ENCODE measurements at places on chromosomes 16 and 17. TPM values are rescaled to one million over a fixed set of nuclear protein-coding genes. Genes with fewer than 3 reads are reported as not detected.
A peak's percentile ranks its signal among the peaks of the same experiment; 100 is the strongest.

GRCh38 chr17:42422412-42422957 lies 571 bp downstream of the CAVIN1 start:
- peak overlapping the region; percentile 52 for H3K4me3 ChIP-seq
- peak overlapping the region; percentile 11 for H3K27ac ChIP-seq
- no peaks in the 10 kb centered on the region for H3K27me3 ChIP-seq
- H3K36me3 ChIP-seq = no peaks in the 10 kb centered on the region
- H3K4me1 ChIP-seq = no peaks in the 10 kb centered on the region

GRCh38 chr17:82050761-82051641 lies 610 bp downstream of the RFNG start:
- H3K27ac ChIP-seq = no peak overlapping the region
- no peak for DNase-seq
- H3K36me3 ChIP-seq = no peaks in the 10 kb centered on the region
- H3K4me1 ChIP-seq = no peaks in the 10 kb centered on the region
- peak overlapping the region; percentile 81 for H3K4me3 ChIP-seq

DNA sequence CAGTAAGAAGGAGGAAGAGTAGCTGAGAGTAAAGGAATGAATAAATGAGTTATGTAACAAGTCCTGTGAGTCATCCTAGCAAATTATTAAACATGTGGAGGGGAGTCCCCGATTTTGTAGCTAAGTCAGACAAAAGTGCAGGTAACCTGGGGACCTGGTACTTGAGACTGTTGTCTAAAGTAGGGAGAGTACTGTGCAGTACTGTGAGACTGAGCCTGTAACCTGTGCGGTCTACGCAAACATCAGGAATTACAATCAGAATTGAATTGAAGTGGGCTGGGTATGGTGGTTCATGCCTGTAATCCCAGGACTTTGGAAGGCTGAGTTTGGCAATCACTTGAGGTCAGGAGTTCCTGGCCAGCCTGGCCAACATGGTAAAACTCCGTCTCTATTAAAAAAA lies 35.7 kb downstream of the IKZF3 start:
- DNase-seq = no peak
- no peaks in the 10 kb centered on the region for H3K4me1 ChIP-seq
- H3K36me3 ChIP-seq = no peaks in the 10 kb centered on the region
- no peak overlapping the region for H3K4me3 ChIP-seq
- H3K27me3 ChIP-seq = no peaks in the 10 kb centered on the region

- H3K27me3 ChIP-seq = no peaks in the 10 kb centered on the region
- peaks cover 3% of the 10 kb centered on the region for H3K4me1 ChIP-seq
- DNase-seq = no peak
- H3K4me3 ChIP-seq = no peak overlapping the region
- H3K27ac ChIP-seq = no peak overlapping the region
- no peaks in the 10 kb centered on the region for H3K36me3 ChIP-seq
These were observed 15.4 kb downstream of the TNS4 start for GRCh38 chr17:40485851-40486521.

GRCh38 chr17:76872221-76872873 lies 4.1 kb downstream of the MGAT5B start:
- H3K4me1 ChIP-seq = no peaks in the 10 kb centered on the region
- DNase-seq = no peak
- H3K36me3 ChIP-seq = no peaks in the 10 kb centered on the region

- no peaks in the 10 kb centered on the region for H3K36me3 ChIP-seq
- no peaks in the 10 kb centered on the region for H3K27me3 ChIP-seq
- no peak overlapping the region for H3K27ac ChIP-seq
- no peaks in the 10 kb centered on the region for H3K4me1 ChIP-seq
- H3K4me3 ChIP-seq = no peak overlapping the region
These were observed 183.2 kb downstream of the C16orf78 start for GRCh38 chr16:49556606-49557446.

GRCh38 chr17:55730808-55731207 lies 8.1 kb upstream of the TMEM100 start:
- H3K27me3 ChIP-seq = no peaks in the 10 kb centered on the region
- H3K4me1 ChIP-seq = no peaks in the 10 kb centered on the region
- no peak overlapping the region for H3K4me3 ChIP-seq
- no peaks in the 10 kb centered on the region for H3K36me3 ChIP-seq
- no peak overlapping the region for H3K27ac ChIP-seq
- DNase-seq = no peak

- no peaks in the 10 kb centered on the region for H3K27me3 ChIP-seq
- DNase-seq = peak; percentile 89
- H3K36me3 ChIP-seq = no peaks in the 10 kb centered on the region
These were observed 2.8 kb downstream of the RAB40C start for GRCh38 chr16:592518-593306.

- no peak overlapping the region for H3K27ac ChIP-seq
- H3K4me1 ChIP-seq = peaks cover 3% of the 10 kb centered on the region
- no peaks in the 10 kb centered on the region for H3K36me3 ChIP-seq
- H3K4me3 ChIP-seq = no peak overlapping the region
- no peak for DNase-seq
These were observed 222.9 kb upstream of the IRX3 start for GRCh38 chr16:54509456-54509855.

DNA sequence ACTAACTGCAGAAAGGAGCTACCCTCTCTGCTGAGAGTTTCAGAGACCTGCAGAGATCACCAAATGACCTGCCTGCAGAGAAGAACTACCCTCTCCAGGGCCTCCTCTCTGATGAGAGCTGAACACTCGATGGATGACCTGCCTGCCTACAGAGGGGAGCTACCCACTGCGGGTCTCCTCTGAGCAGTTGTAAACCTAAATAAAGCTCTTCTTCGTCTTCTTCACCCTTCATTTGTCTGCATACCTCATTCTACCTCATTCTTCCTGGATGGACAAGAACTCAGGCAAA lies 24.2 kb downstream of the SSH2 start:
- H3K4me1 ChIP-seq = peaks cover 4% of the 10 kb centered on the region
- no peak for DNase-seq
- H3K27ac ChIP-seq = no peak overlapping the region
- H3K36me3 ChIP-seq = no peaks in the 10 kb centered on the region
- H3K27me3 ChIP-seq = no peaks in the 10 kb centered on the region
- H3K4me3 ChIP-seq = no peak overlapping the region

GRCh38 chr17:38604479-38605403 lies 1.0 kb downstream of the SRCIN1 start:
- no peak for DNase-seq
- no peaks in the 10 kb centered on the region for H3K36me3 ChIP-seq
- H3K27ac ChIP-seq = no peak overlapping the region
- H3K4me3 ChIP-seq = peak overlapping the region; percentile 71
- no peaks in the 10 kb centered on the region for H3K4me1 ChIP-seq
- H3K27me3 ChIP-seq = no peaks in the 10 kb centered on the region

DNA sequence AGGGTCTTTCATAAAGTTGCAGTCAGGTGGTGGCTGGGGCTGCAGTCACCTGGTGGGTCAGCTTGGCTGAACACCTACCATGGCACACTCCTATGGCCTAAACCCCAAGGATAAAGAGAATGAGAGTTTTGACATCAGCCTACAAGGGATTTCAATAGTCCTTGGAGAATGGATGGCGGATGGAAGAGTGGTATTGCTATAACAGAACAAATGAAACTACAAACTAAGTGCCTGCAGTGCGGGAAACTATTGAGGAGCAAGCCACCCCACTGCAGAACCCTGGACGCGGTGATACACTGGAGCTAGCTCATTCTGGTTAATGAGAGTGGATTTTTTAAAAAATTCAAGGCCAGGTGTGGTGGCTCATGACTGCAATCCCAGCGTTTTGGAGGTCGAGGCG lies 3.0 kb upstream of the PRPSAP2 start:
- peaks cover 4% of the 10 kb centered on the region for H3K4me1 ChIP-seq
- H3K4me3 ChIP-seq = no peak overlapping the region
- DNase-seq = no peak
- H3K27me3 ChIP-seq = no peaks in the 10 kb centered on the region
- H3K36me3 ChIP-seq = no peaks in the 10 kb centered on the region

GRCh38 chr16:2475413-2476344 lies 752 bp downstream of the TBC1D24 start:
- H3K4me1 ChIP-seq = peaks cover 28% of the 10 kb centered on the region
- H3K27ac ChIP-seq = peak overlapping the region; percentile 85
- H3K36me3 ChIP-seq = no peaks in the 10 kb centered on the region
- no peaks in the 10 kb centered on the region for H3K27me3 ChIP-seq
- peak overlapping the region; percentile 59 for H3K4me3 ChIP-seq
- DNase-seq = peak; percentile 75

DNA sequence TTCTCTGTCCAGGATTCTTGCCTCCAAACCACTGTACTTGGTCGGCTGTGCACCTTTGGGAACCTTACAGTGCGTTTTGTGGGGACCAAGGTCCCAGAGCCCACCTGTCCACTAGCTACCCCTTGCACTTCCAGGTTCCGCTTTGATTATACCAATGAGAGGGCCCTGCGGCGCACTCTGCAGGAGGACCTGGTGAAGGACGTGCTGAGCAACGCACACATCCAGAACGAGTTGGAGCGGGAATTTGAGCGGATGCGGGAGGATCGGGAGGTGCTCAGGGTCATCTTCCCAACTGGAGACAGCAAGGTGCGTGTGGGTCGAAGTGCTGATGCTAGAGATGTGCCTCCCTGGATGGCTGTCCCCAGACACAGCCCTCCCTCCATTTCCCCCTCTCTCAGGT lies 18.8 kb downstream of the POLR2A start:
- H3K27me3 ChIP-seq = no peaks in the 10 kb centered on the region
- H3K4me1 ChIP-seq = no peaks in the 10 kb centered on the region
- no peak overlapping the region for H3K4me3 ChIP-seq
- H3K27ac ChIP-seq = no peak overlapping the region

- no peaks in the 10 kb centered on the region for H3K27me3 ChIP-seq
- DNase-seq = no peak
- H3K36me3 ChIP-seq = no peaks in the 10 kb centered on the region
- H3K27ac ChIP-seq = no peak overlapping the region
- H3K4me3 ChIP-seq = no peak overlapping the region
These were observed 8.8 kb downstream of the TMEM186 start for GRCh38 chr16:8788578-8789172.

- DNase-seq = peak; percentile 71
- peaks cover 7% of the 10 kb centered on the region for H3K4me1 ChIP-seq
- H3K4me3 ChIP-seq = no peak overlapping the region
- H3K36me3 ChIP-seq = peaks cover 16% of the 10 kb centered on the region
- H3K27me3 ChIP-seq = no peaks in the 10 kb centered on the region
These were observed 16.3 kb upstream of the AURKB start for GRCh38 chr17:8226536-8227237.

- H3K27me3 ChIP-seq = no peaks in the 10 kb centered on the region
- no peak overlapping the region for H3K4me3 ChIP-seq
- H3K27ac ChIP-seq = no peak overlapping the region
- no peaks in the 10 kb centered on the region for H3K4me1 ChIP-seq
- H3K36me3 ChIP-seq = no peaks in the 10 kb centered on the region
These were observed 11.5 kb downstream of the APPBP2 start for GRCh38 chr17:60514500-60514899.

DNA sequence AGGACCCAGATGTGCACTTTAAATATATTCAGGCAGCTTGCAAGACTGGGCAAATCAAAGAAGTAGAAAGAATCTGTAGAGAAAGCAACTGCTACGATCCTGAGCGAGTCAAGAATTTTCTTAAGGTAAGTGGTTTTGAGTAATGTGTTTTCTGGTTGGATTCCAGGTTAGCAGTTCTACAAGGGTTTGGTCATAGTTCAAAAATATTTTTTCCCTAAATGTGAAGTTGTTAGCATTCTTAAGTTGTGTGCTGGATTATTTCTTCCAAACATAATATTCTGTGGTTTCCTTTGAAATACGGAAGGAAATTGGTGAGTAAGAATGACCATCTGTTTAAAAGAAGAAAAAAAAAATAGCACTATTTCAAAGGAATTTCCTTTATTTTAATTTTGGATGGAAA lies 38.4 kb downstream of the PTRH2 start:
- H3K36me3 ChIP-seq = peaks cover 61% of the 10 kb centered on the region
- no peak for DNase-seq
- H3K4me3 ChIP-seq = no peak overlapping the region
- H3K27ac ChIP-seq = no peak overlapping the region
- no peaks in the 10 kb centered on the region for H3K4me1 ChIP-seq

- H3K27me3 ChIP-seq = no peaks in the 10 kb centered on the region
- peaks cover 16% of the 10 kb centered on the region for H3K4me1 ChIP-seq
- H3K36me3 ChIP-seq = no peaks in the 10 kb centered on the region
- DNase-seq = peak; percentile 86
These were observed 86.8 kb downstream of the WWP2 start for GRCh38 chr16:69848637-69849545.

GRCh38 chr17:79926142-79926604 lies 86.9 kb upstream of the CBX4 start:
- DNase-seq = no peak
- peaks cover 3% of the 10 kb centered on the region for H3K27me3 ChIP-seq
- H3K4me1 ChIP-seq = peaks cover 11% of the 10 kb centered on the region
- no peaks in the 10 kb centered on the region for H3K36me3 ChIP-seq
- no peak overlapping the region for H3K4me3 ChIP-seq

GRCh38 chr16:82876951-82877350 lies 250.2 kb downstream of the CDH13 start:
- no peaks in the 10 kb centered on the region for H3K27me3 ChIP-seq
- H3K4me3 ChIP-seq = no peak overlapping the region
- no peak for DNase-seq
- H3K36me3 ChIP-seq = no peaks in the 10 kb centered on the region

GRCh38 chr16:15803618-15804017 lies 53.2 kb downstream of the MYH11 start:
- no peaks in the 10 kb centered on the region for H3K36me3 ChIP-seq
- no peak overlapping the region for H3K4me3 ChIP-seq
- DNase-seq = no peak
- no peak overlapping the region for H3K27ac ChIP-seq

DNA sequence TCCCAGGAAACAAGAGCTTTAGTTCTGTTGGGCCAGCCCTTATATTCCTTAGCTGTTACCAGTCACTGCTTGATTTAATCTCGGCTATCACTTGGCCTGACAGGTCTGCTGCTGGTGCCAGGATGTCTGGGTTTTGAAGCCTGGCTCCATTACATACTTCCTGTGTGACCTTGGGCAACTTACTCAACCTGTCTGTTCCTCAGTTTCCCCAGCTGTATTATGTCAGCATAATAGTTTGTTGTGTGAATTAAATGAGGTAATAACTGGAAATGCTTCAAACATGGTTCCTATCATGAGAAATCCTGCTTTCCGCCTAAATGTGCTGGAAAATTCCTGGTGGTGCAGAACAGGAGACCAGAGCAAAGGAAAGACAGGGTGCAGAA lies 50.6 kb upstream of the STH start:
- no peaks in the 10 kb centered on the region for H3K27me3 ChIP-seq
- no peaks in the 10 kb centered on the region for H3K36me3 ChIP-seq
- H3K27ac ChIP-seq = no peak overlapping the region

Gene ZNF267
- 4.9 TPM for total RNA-seq

Gene HIGD1B
- 0.67 TPM for total RNA-seq

Gene SLC13A2
- total RNA-seq = 0.42 TPM

Gene HOXB4
- total RNA-seq = 2.5 TPM

Gene KRTAP9-2
- not detected for total RNA-seq

Gene CACNG3
- not detected for total RNA-seq

Gene SMIM36
- total RNA-seq = not detected

Gene TMEM238L
- total RNA-seq = not detected

Gene GPR179
- total RNA-seq = not detected

Gene CSH2
- total RNA-seq = not detected

Data from pancreas (tissue), 10 donors.